IMR-90 (cell line): ENCODE measurements at places on chromosomes 6 and 20. TPM values are rescaled to one million over a fixed set of nuclear protein-coding genes. Genes with fewer than 3 reads are reported as not detected.

Gene SLC17A4
- total RNA-seq = not detected in 2 replicates

Gene MCCD1
- not detected in 2 replicates for total RNA-seq

Gene OPRM1
- not detected in 2 replicates for total RNA-seq

Gene GSTA2
- total RNA-seq = not detected in 2 replicates

Gene HTR1E
- total RNA-seq = not detected in 2 replicates

Gene NOX3
- not detected in 2 replicates for total RNA-seq

Gene GDAP1L1
- total RNA-seq = not detected in 2 replicates

Gene BPIFB2
- not detected in 2 replicates for total RNA-seq

DNA sequence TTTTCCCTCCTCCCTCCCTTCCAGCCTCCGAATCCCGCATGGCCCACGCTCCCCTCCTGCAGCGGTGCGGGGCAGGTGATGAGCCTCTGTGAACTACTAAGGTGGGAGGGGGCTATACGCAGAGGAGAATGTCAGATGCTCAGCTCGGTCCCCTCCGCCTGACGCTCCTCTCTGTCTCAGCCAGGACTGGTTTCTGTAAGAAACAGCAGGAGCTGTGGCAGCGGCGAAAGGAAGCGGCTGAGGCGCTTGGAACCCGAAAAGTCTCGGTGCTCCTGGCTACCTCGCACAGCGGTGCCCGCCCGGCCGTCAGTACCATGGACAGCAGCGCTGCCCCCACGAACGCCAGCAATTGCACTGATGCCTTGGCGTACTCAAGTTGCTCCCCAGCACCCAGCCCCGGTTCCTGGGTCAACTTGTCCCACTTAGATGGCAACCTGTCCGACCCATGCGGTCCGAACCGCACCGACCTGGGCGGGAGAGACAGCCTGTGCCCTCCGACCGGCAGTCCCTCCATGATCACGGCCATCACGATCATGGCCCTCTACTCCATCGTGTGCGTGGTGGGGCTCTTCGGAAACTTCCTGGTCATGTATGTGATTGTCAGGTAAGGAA lies at the start of gene OPRM1:
TSS of gene OPRM1 (plus strand) at position 10 of the 612 bp plus-strand sequence. CDS start at position 315, 305 bp downstream.
- no peak for DNase-seq

DNA sequence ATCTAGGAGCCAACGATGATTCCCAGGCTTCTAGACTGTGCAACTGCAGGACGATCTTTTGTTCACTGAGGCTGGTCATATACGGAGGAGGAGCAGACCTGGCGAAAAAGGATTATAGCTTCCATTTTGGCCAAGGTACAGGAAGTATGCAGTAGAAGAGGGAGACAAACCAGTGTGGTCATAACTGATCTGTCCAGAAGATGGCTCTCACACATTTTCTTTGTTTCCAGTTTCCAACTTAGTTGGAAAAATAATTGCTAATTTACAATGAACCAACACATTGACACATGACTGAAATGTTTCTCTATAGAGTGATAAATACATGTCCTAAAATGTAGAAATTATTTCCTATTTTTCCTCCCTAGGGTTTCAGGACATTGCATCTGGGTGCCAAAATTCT lies 364.1 kb upstream of the BTBD3 start:
- DNase-seq = peak; percentile 18

- DNase-seq = peak; percentile 83
Measured at GRCh38 chr6:16420715-16421461, 182.5 kb downstream of the GMPR start.

- DNase-seq = no peak
Measured at GRCh38 chr20:58636983-58637421, 14.1 kb upstream of the STX16 start.

DNA sequence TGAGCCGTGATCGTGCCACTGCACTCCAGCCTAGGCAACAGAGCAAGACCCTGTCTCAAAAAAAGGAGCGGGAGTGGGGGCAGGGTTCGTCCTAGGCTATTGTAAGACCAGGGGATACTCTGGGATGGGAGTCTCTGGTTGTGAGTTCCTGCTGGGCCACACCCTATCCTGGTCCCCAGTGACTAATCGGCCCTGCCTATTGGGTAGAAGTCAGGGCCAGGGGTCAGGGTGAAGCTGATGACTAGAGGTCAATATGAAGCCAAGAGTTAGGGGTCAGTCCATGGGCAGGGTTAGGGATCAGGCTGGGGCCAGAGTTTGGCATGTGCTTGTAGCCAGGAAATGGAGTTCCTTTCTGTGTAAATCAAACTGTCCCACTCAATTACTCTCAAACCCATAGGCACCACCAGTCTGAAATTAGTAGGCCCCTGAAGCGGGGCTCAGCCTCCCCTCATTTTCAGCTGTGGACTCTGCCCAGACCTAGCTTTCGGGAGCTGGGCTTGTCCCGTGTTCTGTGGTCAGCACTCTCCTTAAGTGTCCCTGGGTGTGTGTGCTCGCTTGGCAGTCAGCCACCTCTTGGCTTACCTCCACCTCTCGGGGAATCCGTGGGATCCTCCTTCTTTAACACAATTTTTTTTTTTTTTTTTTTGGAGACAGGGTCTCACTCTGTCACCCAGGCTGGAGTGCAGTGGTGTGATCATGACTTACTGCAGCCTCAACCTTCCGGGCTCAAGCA lies 1.8 kb downstream of the HSPA12B start:
- DNase-seq = no peak

DNA sequence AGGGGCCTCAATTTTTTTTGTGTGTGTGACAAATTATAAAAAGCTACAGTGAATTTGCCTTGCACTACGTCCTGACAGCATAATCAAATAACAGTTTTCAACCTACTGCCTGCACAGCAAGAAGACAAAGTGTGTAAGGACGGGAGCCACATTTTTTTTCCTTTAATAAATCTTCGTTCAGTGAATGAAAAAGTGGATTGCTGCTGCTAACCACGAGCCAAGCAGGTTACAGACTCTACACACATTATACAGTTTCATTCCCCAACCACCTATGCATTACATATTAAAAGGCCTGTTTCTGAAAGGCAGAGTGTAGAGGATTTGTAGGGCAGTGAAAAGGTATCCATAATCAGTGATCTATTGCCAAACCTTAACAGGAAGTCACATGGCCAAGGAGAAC lies 570.0 kb upstream of the BTBD3 start:
- no peak for DNase-seq

GRCh38 chr6:155444120-155444917 lies 11.3 kb downstream of the NOX3 start:
- DNase-seq = peak; percentile 57

- DNase-seq = peak; percentile 12
Measured at GRCh38 chr6:30157581-30157980, 3.4 kb downstream of the TRIM10 start.

DNA sequence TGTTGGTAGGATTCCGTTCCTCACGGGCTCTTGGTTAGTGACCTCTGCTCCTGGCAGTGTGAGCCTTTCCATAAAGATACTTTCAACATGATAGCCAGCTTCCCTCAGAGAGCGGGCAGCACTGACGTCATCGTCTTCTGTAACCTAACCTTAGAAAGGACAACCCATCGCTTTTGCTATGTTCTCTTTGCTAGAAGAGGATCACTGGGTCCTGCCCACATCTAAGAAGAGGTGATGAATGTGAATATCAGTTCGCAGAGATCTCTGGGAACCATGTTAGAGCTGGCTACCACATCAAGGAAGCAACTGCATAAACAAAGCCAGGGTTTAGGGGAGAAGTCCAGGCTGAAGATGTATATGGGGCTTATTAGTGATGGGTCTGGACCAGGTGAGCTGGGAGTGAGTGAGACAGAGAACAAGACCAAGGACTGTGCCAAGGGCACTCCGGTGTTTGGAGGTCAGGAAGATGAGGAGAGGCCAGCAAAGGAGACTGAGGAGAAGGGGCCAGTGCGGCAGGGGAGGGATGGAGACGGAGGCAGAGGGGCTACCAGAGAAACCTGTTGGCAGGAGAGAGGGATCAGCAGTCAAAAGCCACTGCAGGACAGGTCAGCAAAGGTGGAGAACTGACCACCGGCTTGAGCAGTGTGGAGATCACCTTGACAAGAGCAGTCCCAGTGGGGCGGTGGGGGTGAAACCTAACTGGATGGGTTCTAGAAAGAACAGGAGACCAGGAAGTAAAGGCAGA lies 39.7 kb downstream of the PIM1 start:
- no peak for DNase-seq

- DNase-seq = peak; percentile 96
Measured at GRCh38 chr6:166046226-166046625, 121.4 kb downstream of the TBXT start.

DNA sequence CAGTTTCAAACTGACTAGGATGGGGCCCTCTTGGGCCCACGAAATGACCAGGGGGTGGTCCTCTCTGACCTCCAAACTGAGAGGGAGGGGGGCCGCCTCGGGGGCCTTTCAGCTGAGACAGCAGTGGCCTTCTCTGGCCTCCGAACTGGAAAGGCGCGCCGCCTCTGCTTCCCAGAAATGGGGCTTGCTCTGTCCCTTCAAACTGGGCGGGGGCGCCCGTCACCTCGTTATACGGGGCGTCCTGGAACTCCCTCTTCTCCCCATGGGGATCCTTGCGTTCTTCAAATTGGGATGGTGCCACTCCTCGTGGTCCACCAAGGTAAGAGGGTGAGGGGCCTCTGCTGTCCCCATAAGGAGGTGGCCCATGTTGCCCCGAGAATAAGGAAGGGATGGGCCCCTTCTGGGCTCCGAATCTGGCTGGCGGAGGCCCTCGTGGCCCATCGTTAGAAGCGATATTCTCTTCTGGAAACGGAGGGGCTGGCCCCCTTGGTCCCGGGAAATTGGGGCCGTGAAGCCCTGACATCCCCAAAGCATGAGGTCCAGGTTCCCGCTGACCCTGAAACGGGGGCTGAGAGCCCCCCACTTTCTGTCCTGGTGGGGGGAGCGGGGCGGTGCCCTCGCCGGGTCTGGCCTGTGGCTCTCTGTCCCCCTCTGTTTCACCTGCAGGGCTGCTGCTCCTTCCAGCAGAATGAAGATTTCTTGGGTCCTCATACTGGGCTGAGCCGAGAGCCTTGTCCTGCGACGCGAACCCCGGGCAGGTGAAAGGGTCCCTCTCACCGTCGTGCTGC lies 18.7 kb upstream of the TCFL5 start:
- no peak for DNase-seq

DNA sequence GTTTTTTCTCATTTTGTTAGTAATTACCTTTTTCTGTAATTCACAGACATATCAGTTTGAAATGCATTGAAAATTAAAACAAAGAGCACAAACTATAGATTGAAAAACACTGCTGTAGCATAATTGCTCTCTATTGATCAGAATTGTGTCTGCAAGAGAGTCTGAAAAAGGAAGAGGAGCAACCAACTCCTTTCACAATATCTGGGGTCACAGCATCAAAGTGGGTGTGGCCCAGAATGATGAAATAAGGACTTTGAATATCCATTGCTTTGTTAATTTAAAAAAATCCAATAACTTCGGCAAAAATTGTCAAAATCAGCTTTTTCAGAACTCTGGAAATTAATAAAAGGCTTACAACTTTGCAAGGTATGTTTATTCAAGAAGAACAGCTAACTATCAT lies 99.2 kb downstream of the MYLK4 start:
- no peak for DNase-seq

DNA sequence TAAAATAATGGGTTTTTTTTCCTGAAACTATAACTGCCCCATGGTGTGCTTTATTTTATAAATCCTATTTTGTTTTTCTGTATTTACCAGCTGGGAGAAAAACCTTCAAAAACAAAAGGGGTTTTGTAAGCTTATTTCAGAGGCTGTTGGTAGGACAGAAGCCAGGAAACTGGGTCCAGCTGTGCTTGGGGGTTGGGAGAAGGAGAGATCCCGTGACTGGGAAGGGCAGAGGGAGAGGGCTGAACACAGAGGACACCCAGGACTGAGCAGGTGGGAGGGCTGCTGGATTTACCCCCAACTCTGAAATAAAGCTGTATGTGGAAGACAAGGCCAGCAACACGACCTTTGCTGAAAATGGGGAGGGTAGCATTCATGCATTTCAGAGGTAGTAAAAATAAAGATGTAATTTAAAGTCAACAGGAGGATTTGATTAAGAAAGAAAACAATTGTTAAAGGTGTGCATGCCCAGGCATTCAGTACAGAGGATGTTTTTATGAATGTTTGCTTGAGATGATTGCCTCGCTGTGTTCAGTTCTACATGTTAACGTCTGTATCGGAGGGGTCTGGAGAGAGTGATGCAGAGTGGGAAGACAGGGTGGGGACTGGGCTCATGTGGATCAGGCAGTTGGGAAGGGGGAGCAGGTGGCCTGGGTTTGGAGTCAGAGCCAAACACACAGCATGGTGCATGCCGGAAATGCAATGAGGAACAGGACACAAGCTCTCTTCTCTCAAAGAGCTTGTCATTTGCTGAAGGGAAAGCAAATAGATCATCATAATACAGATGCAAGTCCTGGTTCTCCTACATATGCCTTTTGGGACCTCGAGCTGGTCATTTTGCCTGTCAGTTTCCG lies 21.4 kb downstream of the ARFGEF3 start:
- DNase-seq = no peak

- no peak for DNase-seq
Measured at GRCh38 chr6:52393780-52394179, 26.4 kb upstream of the EFHC1 start.

- DNase-seq = peak; percentile 20
Measured at GRCh38 chr20:53678315-53678989, 84.8 kb upstream of the ZNF217 start.

DNA sequence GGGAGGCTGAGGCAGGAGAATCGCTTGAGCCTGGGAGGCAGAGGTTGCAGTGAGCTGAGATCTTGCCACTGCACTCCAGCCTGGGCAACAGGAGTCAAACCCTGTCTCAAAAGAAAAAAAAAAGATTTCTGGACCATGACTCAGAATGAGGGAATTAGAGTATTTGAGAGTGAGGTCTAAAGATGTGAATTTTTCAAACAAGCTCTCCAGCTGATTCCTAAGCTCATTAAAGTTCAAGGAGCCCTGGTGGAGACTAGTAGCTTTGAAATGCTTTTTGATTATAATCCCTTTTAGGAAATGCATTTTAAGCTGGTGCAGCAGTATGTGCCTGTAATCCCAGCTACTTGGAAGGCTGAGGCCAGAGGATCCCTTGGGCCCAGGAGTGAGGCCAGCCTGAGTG lies 21.8 kb upstream of the SRF start:
- peak; percentile 50 for DNase-seq

DNA sequence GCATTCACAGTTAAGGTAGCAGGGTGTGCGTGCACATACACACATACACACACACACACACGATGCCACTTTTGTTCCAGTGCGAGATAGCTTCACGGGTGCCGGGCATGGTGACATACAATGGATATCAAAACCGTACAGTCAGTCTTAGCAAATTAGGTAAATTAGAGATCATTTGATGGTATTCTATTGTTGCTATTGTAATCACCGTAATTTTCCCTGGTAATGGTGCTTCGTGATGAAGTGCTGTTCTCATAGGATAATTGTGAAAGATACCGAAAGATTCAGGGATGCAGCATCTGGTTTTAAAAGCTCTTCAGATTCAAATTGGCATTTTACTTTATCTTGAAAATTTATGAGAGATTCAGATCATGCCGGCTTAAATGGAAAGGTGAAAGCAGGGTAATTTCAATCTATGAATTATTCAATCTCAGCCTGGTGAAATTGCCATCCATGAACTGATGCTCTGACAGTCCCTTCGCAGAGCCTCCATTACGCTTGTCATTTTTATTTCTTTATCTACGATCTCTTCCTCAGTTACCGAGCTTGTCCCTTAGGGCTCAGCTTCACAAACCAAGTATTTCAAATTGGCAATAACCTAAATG lies 71.3 kb upstream of the SOX4 start:
- DNase-seq = no peak

DNA sequence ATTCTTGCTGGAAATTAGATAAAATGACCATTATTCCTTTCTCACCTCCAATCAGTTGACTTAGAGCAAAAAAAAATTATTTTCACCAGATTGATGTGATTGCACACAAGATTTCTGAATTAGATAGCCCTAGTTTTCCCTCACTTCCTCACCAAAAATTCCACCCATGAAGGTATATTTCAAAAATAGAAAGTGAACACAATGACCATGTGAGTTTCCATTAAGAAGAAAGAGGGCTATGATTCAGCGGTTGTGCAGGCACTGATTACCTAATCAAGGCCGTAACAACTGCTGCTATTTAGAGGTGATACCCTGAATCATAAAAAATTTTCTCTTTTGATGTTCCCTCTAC lies 19.5 kb upstream of the RALGAPA2 start:
- DNase-seq = no peak
